ENCODE measurements at places on chromosomes 4 and X.

DNA sequence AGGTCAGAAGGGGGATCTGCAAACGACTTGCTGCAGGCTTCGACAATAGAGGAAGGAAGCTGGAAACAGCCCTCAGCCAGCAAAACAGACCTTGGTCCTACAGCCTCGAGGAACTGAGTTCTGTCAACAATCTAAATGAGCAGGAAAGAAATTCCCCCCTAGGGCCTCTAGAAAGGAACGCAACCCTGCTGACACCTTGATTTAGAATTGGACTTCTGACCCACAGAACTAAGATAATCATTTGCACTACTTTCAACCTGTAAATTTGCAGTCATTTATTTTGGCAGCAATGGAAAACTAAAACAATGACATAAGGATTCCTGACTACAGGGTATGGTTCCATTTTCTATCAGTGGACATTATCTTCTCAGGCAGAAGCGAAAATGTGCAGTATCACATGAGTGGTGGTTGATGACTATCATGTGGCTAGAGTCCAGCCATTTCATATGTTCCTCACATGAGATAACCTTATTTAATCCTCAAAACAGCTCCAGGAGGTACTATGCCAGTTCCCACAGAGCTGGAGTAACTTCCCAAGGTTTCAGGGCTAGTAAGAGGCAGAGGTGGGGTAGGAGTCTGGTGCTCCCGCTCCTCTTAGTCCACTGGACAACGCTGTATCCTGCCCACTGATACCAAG is 61.6 kb downstream of the SAT1 start:
- DNase-seq = no peak

- no peak for DNase-seq
Observed at GRCh38 chr4:95141361-95141760, 383.6 kb downstream of the BMPR1B start.

GRCh38 chrX:7515681-7516413 is 327.1 kb upstream of the VCX start:
- DNase-seq = no peak

- DNase-seq = no peak
Observed at GRCh38 chr4:33071535-33071934, 2351.4 kb downstream of the PCDH7 start.

GRCh38 chrX:19673375-19674040 is 158.2 kb upstream of the MAP3K15 start:
- DNase-seq = no peak

- DNase-seq = no peak
Observed at GRCh38 chr4:26076000-26076587, 162.1 kb downstream of the SMIM20 start.

Measured in frontal cortex (tissue), 4 donors.